T-helper 2 cell treated with Interferon-gamma antibody and Interleukin-4, amounts not matched to agents 5 μg/mL and 100 μg/mL, for 36 hours (primary cell): ENCODE measurements at places on chromosomes 7 and 10.

- DNase-seq, result peak; percentile 54
Observed at GRCh38 chr7:112449353-112449752, 907 bp upstream of the IFRD1 start.

GRCh38 chr10:6327961-6328698 is 125.4 kb downstream of the PFKFB3 start:
- no peak for DNase-seq

GRCh38 chr7:120985130-120985758 is 3.3 kb upstream of the CPED1 start:
- no peak for DNase-seq

DNA sequence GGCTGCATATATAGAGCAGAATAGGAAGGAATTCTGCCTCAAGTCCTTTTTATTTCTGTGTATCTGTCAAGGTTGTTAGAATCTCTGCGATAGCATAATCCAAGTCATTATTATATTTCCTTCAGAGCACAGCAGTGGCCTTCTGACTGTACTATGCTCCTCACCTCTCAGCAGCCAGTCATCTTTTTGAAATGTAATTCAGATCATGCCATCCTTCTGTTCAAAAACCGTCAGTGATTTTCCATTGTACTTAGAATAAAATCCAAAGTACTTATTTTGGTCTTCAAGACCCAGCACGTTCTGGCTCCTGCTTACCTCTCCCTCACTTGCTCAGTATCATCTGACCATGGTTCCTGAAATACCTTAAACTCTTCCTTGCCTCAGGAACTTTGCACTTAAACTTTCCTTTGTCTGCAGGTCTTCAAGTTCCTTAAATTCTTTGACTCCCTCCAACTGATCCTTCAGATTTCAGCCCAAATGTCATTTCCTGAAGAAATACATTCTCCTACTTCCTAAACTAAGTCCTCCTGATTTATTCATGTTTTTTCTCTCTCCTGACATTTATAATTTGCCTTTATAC is 112.4 kb downstream of the ST7 start:
- DNase-seq, result no peak

GRCh38 chr7:71498381-71498780 is 366.4 kb downstream of the GALNT17 start:
- no peak for DNase-seq

DNA sequence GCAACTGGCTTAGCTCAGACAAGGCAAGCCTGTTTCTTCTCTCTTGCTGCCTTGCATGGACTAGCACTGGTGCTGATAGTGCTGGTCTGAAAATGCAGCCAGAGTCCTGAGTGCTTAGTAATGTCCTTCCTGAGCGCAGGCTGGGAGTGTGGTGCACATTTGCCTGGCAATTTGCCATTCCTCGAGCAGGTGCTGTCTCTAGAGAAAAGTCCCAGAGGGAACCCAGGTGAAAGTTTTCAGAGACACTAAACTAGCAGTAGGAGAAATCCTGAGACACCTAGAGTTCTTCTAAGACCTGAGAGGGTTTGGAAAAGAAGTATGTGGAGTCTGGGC is 1.9 kb downstream of the SFTPD start:
- no peak for DNase-seq

DNA sequence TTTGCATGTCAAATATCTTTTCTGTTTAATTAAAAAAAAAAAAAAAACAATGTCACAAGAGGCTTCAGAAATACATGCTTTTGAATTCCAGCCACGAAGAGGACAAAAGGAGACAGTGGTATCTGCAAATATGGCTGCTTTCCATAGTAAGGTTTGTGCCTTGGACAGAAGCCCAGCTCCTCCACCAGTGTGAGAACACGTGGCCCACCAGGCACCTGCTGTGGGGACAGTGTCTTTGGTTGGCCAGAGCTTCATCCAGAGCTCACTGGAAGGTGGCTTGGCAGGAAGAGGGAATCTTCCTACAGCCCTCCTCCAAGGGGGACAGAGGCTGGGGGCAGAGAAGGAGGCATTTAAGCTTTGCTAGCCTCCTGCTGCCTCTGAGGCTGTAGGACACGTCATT is 144.6 kb downstream of the GLCCI1 start:
- no peak for DNase-seq

- no peak for DNase-seq
Observed at GRCh38 chr10:24495666-24496460, 227.8 kb downstream of the ARHGAP21 start.

DNA sequence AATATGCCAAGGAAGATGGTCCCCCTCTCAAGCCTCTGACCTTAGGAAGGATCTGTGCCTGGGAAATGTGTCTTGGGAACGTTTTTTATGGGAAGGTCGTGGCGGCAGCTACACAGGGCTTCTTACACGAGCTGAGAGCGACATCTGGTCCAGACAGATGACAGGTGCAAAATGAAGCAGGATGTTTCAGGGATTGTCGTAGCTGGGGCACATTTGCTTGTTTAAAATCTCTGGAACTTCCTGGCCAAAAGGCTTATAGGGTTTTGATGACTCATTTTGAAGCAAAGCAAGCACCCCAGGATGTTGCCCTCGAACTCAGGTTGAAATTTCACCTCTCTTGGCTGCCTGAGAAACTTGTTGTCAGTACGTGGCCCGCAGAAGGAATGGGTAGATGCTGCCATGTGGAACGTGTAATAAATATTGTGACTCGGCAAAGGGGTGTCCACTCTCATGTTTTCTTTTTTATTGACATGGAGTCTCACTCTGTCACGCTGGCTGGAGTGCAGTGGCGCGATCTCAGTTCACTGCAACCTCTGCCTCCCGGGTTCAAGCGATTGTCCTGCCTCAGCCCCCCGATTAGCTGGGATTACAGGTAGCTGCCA is 117.5 kb downstream of the CAMK1D start:
- no peak for DNase-seq

GRCh38 chr7:27922907-27923641 is 183.1 kb downstream of the TAX1BP1 start:
- no peak for DNase-seq

DNA sequence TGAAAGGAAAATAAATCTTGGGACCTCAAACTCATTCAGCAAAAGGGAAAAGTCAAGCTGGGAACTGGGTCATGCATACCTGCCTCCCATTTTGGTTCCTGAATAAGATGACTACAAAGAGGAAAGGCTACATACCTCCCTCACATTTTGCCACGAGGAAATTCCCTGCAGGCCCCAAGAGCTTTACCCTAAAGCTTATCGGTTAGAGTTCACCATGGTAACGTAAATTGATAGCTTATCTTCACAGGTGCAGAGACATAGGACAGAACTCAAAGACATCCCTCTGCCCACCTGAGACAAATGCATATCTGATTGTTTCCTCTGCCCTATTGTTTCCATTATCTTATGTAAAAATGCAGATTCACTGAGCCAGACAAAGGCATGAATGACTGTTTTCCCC is 31.5 kb upstream of the GRB10 start:
- DNase-seq, result no peak

DNA sequence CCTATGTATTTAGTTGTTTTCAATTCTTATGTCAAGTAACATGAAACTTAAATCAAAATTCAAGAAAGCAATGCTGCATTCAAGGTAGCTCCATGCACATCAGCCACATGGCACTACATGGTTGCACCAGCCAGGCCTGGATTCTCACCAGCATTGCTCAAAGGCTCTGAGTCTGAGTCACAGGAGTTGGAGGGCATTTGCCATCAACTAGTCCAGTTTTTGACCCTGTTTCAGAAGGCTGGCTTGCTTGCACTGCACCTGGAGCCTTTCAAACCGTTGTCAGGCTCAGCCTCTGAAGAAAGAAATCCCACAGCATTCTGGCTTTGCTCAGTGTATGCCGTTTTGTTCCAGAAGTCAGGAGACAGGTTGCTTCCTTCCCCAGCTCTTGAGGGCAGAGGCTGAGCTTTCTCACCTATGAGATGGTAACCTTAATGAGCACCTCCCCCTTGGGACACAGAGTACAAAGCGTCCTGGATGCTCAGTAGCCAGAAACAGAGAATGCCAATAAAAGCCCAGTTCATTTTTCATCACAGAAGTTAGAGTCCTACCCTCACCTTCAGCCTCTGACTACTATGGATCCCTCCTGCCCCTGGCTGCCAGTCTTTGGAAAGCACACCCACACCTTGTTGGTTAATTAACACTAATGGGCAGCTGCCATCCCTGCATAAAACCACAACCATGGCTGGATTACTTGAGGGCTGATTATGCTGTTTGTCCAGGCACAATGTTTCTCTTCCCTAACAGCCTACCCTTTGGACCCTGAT is 288.4 kb upstream of the LRRTM3 start:
- DNase-seq, result no peak

DNA sequence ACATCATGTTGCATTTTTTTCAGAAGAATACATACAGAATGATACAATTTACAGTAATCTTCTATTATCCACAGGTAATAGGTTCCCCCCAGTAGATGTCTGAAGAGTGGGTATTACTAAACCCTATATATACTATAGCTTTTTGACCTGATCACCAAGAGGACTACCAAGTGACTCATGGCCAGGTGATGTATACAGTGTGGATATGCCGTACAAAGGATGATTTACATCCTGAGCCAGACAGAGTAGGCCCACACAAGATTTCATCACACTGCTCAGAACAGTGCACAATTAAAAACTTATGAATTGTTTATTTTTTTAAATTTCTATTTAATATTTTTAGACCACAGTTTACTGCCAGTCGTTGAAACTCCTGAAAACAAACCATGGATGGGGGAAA is 70.6 kb downstream of the STEAP1B start:
- DNase-seq, result no peak

DNA sequence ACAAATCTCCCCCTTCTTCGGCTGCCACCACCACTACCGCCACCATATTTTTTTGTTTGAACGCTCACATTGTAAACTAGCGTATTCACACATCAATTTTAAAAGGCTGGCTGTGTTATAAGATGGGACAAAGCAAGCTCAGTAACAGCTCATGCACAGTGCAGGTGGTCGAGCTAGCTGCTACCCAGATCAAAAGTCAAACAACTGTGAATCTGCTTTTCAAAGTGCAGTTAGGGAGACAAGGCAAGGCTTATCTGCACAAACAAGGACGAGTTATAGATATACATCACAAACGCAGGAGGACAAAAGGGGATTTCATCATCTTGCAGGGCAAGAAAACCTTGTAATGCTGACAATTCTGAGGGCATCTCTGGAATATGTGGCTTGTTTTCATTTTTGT is 231.6 kb downstream of the VTI1A start:
- no peak for DNase-seq

- no peak for DNase-seq
Observed at GRCh38 chr10:126061526-126061925, 165.2 kb downstream of the FANK1 start.

DNA sequence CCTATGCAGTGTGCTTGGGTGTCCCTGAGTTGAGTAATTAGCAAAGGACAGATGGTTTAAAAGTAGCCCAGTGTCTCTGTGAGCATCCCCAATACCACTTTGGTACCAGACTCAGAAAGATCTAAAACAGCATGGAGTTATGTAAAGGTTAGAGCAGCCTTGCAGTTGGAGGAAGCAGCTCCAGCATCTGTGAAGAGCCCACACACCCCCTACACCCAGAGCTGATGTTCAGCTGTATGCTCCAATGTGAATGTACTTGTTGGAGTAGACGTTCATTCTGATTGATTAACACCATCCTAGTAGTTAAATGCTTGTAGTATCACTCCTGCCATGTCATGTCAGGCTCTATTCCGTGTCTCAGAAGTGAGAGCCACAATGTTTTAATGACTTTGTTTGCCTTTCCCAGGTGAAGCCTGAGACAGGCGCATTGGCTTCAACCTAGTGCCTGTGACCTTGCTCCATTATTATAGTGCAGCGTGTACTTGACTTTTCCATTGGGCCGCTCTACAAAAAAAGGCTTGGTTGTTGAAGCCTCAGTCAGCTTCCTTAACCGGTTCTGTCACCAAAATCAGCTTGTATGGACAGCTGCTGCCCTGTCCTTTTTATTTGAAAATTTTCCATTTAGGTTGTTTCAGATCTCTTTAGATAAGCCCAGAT is 154.2 kb downstream of the LCOR start:
- DNase-seq, result no peak

DNA sequence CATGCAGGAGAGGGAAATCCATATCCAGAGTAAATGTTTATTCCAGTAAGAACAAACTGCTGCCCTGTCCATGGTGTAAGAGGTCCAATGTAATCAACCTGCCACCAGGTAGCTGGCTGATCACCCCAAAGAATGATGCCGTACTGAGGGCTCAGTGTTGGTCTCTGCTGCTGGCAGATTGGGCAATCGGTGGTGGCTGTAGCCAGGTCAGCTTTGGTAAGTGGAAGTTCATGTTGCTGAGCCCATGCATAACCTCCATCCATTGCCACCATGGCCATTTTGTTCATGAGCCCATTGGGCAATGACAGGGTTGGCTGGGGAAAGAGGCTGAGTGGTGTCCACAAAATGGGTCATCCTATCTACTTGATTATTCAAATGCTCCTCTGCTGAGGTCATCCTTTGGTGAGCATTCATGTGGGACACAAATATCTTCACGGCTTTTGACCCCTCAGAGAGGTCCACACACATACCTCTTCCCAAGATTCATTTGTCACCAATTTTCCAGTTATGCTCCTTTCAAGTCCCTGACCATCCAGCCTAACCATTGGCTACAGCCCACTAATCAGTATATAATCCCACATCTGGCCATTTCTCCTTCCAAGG is 23.3 kb upstream of the PAPSS2 start:
- DNase-seq, result no peak

GRCh38 chr10:60175441-60175971 is 214.2 kb downstream of the ANK3 start:
- DNase-seq, result no peak

DNA sequence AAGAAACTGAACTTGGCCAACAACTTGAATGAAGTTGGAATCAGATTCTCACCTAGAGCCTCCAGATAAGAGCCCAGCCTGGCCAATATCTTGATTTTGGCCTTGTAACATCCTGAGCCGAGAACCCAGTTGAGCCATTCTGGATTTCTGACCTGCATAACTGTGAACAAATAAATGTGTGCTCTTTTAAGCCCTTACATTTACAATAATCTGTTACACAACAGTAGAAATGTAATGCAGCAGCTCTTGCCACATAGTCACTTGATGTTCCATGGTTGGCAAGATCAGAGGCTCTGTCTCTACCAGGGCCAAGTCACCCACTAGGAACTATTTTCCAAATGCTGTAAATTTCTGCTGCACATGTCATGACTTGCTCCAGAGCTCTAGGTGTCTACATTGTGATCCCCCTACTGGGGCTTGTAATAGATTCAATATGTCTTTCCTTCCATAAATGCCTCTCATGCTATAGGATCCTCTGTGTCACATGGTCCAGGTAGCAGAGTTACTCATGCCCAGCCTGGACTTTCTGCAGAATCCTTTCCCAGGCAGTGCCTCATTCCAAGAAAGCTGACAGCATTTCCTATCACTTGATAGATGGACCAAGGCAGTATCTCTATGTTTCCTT is 11.4 kb upstream of the RBM20 start:
- DNase-seq, result no peak

DNA sequence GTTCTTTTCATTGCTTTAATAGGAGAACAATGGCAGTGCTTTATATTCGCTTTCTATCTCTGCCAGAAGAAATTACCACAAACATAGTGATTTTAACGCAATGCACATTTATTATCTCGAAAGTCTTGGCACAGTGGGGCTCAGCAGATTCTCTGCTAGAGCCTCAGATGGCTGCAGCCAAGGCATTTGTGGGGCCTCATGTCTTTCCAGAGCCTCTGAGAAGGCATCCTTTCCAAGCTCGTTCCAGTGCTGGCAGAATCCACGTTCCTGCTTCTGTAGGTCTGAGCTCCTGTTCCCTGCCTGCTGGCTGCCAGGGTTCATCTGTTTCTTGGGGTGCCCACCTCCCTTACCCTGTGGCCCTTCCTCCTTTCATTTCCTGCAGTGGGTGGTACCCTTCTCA is 60.2 kb downstream of the LRRC18 start:
- DNase-seq, result no peak
